ENCODE measurements at places on chromosomes 16 and 17. TPM values are rescaled to one million over a fixed set of nuclear protein-coding genes. Genes with fewer than 3 reads are reported as not detected.

- no peak for DNase-seq
These were observed 832 bp upstream of the SRRM2 start for GRCh38 chr16:2751577-2752034.

The BAHCC1 gene
- 2.6 TPM for total RNA-seq

The PYY gene
- total RNA-seq: not detected

The C16orf89 gene
- not detected for total RNA-seq

- DNase-seq: no peak
These were observed 46.9 kb upstream of the BAHCC1 start for GRCh38 chr17:81348097-81349055.

The JUP gene
- 216 TPM for total RNA-seq

DNA sequence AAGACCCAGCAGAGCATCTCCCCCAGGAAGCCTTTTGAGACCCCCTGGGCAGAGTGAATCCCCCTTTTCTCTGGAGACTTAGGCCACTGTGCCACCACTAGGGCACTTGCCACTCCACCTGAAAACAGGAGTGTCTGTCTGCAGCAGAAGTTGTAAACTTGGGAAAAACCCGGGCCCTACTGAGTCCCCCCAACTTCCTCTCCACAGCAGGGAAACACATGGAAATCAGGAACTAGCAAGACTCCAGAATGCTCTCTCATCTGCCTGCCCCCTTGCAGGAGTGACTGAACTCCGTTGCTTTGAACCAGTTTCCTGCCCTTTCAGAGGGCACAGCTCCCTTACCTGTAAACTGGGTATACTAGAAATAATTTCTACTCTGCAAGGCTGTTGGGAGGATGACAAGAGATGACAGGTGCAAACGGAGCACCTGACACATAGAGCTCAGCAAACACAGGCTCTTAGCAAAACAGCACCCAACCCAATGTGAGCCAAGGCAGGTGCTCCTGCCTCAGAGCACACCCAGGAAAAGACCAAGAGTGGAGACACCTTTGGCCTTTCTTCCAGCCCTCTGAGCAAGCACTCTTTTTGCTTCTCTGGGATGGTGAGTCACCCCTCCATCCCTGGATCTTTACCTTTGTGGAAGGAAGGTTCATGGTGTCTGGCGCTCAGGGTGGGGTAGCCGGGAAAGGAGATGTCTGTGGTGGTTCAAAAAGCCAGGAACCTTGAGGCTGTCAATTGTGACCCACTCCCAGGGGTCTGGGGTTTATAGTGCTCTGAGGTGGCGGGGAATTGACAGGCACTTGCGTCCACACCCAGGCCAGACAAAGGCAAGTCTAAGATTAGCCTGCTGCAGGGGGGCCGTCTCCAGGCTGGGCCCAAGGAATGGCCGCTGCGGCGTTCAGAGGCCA, at the start of gene HCRT:
TSS of gene HCRT (minus strand) at position 740 of the 908 bp plus-strand sequence. CDS start at position 653, 87 bp downstream.
- DNase-seq: no peak

- DNase-seq: no peak
These were observed 41.6 kb upstream of the SLC5A10 start for GRCh38 chr17:18910326-18910725.

- DNase-seq: no peak
These were observed 11.4 kb upstream of the ITPRIPL2 start for GRCh38 chr16:19102187-19102872.

DNA sequence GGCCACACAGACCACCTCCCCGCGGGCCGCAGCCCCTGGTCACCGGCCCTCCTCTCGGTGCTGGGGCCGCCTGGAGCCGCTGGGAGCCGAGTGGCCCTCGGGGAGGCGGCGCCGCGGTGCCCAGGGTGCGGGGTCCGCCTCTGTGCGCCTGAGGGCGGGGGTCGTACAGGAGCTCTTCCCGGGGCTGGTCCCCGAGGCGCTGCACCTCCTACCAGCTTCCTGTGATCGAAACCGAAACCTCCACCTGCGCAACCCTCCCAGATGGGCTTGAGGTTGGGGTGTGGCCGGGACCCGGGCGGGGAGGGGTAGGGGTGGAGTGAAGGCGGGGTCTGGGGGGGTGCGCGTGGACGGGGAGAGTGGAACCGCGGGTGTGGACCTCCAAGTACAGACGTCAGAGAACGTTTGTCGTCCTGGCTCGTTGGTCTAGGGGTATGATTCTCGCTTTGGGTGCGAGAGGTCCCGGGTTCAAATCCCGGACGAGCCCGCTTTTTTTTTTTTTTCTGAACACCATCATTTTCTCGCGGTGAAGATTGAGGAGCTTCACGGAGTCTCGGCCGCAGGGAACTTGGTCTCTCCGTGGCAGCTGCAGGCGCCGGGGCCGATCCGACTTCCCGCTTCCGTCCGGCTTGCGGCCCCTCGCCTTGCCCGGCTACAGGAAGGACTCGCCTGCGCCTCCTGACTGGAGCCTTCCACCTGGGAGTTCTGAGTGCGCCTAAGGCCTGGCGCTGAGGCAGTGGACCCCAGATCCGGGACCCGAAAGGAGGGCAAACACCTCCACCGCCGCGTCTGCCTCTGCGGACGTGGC, 23.9 kb downstream of the ZNF213 start:
- DNase-seq: peak; percentile 83

The RBL2 gene
- 37.1 TPM for total RNA-seq

- DNase-seq: no peak
These were observed 2.1 kb upstream of the SMIM22 start for GRCh38 chr16:4792951-4793513.

GRCh38 chr17:9771465-9771864, 19.9 kb downstream of the DHRS7C start:
- DNase-seq: no peak

DNA sequence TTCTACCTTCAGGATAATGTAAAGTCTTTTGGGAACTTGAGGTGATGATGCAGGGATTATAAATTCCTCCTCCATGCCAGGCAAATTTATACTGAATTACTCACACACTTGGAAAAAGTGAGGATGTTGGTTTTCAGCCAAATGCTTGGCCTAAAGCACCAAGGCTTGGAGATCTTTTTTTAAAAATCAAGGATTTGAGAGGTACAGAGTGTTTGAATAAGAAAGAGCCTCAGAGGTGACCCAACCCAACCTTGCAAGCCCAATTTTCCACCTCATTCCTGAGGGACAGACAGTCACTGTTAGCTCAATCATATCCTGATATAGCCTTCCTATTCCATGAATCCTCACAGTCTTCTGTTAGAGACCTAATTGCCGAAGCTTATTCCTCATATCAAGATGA, 14.0 kb downstream of the GRIN2A start:
- no peak for DNase-seq

Measured in lung microvascular endothelial cell (primary cell).